Suprapubic skin (tissue), 4 donors: ENCODE measurements at places on chromosomes 16 and 17. TPM values are rescaled to one million over a fixed set of nuclear protein-coding genes. Genes with fewer than 3 reads are reported as not detected.

FA2H gene
- 11.3 TPM for total RNA-seq

TMEM106A gene
- total RNA-seq = 3.5 TPM

HBA1 gene
- 265 TPM for total RNA-seq

HSPB9 gene
- total RNA-seq = not detected

DNA sequence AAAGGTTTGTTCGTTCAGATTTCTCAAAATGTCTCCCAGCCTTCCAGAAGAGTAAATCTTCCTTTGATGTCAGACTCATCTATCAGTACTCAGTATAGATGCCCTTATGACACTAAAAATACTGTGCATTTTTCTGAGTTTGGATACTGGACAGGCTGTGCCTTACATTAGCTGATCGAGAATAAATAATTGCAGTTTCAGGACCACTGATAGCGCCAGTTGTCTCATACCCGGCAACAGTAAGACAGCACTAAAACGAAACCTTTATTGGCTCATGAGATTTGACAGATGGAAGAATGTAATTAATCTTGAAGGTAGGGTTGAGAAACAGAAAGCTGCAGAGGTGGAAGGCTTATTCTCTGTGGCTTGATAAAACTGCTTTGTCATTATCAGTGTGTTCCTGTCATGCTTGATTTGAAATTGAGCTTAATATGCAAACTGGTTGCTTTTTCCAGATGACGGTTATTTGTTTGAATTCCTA is 1.2 kb downstream of the ATP6V0A1 start:
- no peak for DNase-seq

DNA sequence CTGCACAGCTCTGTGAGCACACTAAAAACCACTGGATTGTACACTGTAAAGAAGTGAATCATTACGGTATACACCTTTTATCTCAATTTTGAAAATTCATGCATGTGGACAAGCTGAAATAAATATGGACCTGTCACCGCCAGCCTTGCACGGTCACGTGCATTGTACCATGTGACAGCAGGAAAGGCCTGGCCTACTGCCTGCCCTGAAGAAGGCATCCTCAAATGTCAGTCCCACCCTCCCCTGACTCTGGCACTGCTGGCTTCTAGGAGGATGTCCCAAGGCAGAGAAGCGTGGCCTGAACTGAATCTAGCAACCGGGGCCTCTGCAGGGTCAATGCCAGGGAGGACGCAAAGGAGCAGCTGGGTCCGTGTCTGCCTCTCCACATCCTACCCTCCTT is 34.6 kb downstream of the SLC38A8 start:
- no peak for DNase-seq

GRCh38 chr17:48047113-48047740 is 932 bp upstream of the NFE2L1 start:
- no peak for DNase-seq

- DNase-seq = no peak
Measured at GRCh38 chr17:44776628-44777393, 18.0 kb downstream of the ADAM11 start.

GRCh38 chr16:10967986-10968385 is 23.6 kb downstream of the CLEC16A start:
- DNase-seq = no peak

DNA sequence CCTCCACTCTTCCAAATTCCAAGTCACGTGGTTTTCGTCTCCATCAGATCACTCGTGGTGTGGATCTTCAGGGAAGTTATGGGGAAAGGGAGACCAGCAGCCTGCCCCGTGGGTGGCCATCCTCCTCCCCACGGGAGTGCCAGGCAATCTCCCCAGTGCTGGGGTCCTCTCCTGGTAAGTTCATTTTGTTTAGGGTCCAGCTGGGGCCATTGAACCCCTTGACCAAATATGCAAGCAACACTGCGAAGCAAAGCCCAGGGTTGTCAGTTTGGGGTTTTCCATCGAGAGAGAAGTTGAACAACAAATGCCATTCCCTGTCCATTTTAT is 4.1 kb upstream of the LCMT1 start:
- DNase-seq = no peak

DNA sequence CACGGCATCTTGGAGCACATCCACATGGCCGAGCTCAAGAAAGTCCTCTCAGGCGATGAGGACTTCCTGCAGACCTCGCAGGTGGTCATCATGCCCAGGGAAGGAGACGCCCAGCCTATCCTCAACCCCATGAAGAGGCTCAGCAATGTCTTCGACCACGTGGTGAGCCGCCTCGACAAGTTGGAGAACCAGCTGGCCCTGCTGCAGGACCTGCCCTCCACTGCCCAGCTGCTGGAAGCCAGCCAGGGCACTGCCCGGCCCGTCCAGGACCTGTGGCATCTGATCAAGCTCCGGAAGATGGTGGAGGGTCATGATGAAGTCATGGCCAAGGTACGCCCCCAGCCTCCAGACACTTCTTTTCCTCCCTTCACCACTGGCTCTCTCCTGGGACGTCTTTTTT is 440 bp downstream of the C16orf96 start:
- no peak for DNase-seq

DNA sequence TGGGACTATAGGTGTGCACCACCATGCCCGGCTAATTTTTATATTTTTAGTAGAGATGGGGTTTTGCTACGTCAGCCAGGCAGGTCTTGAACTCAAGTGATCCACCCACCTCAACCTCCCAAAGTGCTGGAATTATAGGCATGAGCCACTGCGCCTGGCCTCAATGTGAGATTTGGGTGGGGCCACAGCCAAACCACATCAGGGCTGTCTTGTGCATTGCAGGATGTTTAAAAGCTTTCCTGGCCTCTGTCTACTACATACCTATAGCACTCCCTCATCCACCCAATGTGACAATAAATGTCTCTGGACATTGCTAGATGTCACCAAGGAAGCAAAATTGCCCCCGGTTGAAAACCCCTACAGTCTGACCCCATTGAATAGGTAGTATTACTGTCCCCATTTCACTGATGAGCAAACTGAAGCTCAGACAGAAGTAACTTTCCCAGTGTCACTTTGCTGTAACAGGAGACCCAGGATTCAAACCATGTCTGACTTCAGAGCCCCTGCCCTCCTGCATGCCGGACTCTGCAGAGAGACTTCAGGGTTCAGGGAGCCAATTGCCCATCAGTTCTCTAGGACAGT is 3.6 kb upstream of the MAP3K14 start:
- no peak for DNase-seq

DNA sequence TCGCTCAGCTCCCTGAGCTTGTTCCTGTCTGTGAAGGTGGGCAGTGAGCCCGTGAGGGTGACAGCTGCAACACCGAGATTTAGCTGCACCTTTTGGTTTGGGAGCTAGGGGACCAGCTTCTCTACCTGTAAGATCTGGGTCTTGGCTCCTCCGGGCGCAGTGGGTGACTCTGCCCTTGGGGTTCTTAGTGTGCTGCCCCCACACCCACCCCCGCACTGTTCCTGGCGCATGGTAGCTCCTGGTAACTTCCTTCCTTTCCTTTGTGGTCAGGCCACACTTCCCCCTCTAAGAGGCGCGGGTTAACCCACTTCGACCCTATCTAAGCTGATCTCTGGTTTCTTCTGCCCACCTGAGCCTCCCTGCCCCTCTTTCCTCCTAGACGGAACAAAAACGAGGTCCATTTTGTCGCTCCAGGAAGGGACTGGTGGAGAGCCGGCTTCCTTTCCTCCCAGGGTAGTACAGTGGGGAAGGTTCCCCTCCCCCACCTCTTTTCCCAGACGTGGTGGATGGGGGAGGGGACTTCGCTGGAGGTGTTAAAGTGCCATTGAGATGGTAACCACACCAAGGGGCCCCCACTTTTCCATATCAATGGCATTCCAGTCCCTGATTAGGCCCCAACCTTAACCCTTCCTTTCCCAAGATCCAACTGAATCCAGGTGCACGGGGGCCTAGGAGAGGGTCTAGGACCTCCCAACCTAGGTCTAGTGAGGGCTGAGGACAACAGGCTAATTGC is 4.6 kb upstream of the CLDN9 start:
- no peak for DNase-seq

DNA sequence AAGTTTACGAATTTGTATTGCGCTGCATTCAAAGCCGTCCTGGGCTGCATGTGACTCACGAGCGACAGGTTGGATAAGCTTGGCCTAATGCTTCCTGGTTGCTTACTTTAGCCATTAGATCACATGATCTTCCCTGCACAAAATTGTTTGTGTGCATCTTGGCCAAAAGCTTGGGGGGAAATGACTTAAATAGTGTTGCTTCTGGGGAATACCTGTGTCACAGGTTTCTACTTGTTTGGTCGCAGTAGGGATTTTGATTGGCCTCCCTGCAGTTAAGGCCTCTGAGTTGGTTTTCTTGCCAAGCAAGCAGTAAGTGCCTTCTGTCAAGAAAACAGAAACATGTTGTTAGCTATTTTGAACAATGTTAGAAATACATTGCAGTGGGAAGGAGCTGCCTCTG is 39.6 kb upstream of the DUSP14 start:
- no peak for DNase-seq

DNA sequence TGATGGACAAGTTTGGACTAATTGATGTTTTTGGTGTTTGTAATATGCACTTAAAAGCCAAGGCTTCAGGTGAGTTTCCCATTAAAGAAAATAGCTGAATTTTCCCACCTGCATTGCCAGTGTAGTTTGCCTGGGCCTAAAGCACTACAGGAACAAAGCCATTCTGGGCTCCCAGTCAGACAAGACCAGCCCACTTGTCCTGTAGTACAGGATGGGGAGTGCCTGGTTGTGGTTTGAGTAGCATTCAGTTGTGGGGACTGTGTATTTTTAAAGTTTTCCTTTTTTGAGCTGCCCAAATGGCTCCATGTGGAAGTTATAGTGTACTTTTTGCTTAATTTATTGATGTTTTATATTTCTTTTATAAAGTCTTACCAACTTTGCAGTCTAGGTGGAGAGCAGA is 91.7 kb downstream of the TANGO6 start:
- no peak for DNase-seq

GRCh38 chr16:73317321-73317857 is 269.5 kb upstream of the ZFHX3 start:
- DNase-seq = no peak
